ENCODE measurements at places on chromosomes 16 and 17.

GRCh38 chr17:73430848-73431247, 119.0 kb upstream of the CDC42EP4 start:
- no peak for DNase-seq

DNA sequence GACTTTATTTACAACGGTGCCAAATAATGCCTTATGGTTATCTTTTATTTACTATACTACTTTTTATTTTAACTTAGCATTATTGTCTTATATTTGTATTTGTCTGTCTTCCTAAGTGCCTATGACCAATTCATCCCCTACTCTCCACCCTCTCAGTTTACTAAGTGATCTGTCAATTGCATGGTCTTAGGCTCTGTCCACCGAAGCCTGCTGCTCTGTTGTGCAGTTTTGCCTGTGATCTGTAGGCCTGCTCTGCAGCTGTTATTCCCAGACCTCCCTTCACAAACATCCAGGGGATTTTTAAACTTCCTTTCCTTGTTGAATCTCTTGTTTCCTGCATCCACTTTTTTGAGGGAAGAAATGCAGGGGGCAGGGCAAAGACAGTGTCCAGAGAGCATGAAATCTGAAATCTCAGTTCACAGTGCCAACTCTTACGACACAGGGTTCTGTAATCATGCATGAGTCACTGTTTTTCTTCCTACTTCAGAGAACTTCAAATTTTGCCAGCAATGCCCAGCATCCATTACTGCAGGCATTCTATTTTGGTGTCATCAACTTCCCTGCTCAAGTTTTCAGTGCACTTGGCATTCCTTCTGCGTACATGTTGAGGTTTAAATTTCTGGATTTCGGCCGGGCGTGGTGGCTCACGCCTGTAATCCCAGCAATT, 11.4 kb downstream of the SLFN5 start:
- DNase-seq: no peak

DNA sequence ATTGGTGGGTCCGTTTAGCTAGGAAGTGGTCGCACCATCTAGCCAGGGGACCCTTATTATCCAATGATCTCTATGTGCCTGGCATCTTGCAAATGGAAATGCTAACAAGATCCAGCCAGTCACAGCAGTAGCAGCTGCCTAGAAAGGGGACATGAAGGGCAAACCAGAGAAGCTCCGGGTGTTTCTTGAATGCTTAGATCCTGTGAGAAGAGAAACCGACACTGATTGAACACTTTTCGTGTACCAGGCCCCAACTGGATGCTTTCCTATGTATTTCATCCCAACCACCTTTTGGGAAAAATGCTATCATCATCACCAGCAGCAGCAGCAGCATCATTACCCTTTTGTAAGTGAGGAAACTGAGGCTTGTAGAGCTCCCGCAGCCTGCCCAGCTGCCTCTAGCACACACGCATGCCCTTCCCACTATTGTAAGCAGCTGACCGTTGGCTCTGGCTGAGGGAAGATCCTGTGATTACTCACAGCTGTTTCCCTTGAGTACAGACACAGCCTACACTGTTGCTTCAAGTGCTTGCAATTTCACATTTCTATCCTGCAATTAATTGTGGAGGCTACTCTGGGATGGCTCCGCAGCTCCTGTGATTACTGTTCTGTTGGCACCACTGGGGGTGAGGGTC, 180.7 kb upstream of the CACNG5 start:
- DNase-seq: no peak

DNA sequence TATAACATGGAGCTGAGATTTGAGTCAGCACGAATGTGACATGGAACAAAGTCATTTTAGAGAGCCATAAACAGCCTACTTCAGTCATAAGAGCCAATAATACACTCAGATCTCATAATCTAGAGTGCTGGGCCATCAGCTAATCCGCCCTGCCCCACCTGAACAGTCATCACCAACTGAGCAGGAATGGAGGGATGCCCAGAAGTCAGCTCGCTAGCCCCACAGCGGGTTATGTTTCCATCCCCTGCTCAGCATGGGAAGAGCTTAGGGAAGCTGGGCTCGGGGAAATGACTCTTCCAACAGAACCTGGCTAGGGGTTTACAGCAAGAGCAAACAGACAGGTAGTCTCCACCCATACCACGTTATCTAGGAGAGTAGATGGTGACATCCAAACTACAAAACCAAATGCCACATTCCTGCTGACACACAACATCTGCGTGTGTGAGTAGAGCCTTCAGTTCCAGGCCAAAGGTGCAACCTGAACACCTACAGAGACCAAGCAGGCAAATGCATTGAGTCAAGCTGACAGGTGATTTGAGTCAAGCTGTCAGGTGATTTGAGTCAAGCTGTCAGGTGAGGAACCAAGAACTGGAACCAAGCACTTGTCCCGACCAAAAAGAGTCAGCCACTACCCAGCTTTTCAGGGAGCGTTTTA, 2.0 kb downstream of the TMEM11 start:
- no peak for DNase-seq

DNA sequence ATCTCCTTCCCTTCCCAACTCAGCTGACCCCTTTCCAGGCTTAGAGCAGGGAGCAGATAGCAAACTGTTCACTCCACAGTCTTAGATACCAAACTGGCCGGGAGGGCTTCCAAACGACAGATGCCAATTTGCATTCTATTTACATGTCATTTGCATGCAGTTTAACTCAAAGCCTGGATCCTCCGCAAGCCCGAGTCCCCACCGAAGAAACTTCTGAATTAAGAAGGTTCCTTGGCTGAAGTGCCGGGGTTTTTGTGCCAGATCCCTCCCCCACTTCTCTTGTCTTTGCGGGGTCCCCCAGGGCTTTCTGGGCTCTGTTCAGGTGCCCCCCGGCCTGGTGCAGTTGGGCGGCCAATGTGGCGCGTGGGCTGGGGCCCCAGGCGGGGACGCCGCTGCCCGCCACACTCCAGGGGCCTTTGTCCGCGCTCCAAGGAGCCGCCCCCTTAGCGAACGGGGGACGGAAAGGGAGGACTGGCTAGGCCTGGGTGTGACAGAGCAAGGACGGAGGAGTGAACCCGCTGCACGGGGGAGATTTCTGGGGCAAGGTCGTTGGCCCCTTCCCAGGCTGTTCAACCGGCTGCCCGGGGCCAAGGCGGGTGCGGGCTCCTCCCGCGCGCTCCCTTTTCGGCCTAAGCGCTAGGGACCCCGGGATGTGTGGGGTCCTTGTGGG, 1.2 kb downstream of the GPRC5B start:
- no peak for DNase-seq
